T-helper 2 cell (primary cell): ENCODE measurements at places on chromosomes 6 and 20.

DNA sequence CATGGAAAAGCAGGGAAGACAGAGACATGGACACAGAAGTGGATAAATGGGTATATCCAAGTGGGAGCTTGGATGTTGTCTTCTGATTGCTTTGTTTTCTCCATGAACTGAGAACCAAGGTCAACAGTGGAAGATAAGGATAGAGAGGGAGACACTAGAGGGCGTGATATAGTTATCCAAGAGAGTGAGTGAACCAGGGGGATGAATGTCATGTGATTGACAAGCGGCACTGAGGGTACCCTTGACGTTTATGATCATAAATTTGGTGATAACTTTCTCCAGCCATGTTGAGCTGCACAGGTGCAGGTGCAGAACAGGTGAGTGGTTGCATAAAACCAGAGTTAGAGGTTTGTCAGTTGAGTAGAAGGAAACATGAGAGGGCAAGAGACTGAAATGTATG, 20.7 kb downstream of the EBF4 start:
- no peak for DNase-seq

DNA sequence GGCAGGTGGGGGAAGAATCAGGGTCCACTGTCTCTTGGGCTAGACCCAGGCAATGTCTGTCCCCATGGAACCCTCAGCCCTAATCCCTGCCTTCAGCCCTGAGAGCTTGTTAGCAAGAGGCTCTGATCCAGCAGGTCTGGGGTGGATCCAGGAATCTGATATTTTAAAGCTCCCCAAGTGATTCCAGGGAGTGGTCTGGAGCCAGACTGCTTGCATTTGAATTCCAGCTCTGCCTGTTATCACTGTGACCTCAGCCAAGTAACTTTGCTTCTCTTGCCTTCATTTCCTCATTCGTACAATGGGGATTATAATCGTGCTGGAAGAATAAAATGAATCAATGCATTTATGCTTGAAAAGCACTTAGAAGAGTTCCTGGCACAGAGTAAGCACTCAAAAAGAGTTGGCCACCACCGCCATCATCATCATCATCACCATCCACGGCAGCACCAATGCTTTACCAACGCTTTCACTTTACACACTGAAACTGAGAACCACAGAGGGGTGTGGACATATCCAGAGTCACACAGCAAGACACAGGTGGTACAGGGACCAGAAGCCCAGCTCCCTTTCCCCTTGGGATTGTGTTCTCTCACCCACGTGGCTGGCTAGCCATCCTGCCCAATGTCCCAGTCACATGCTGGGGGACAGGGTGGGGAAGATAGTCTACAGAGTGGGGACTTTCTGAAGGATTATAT, 75.7 kb upstream of the RALY start:
- no peak for DNase-seq

GRCh38 chr20:51876313-51876940, 74.1 kb upstream of the SALL4 start:
- DNase-seq: no peak

GRCh38 chr6:22350109-22350508, 53.3 kb upstream of the PRL start:
- no peak for DNase-seq

- DNase-seq: no peak
Observed at GRCh38 chr6:32126880-32127279, 1.2 kb downstream of the ATF6B start.

DNA sequence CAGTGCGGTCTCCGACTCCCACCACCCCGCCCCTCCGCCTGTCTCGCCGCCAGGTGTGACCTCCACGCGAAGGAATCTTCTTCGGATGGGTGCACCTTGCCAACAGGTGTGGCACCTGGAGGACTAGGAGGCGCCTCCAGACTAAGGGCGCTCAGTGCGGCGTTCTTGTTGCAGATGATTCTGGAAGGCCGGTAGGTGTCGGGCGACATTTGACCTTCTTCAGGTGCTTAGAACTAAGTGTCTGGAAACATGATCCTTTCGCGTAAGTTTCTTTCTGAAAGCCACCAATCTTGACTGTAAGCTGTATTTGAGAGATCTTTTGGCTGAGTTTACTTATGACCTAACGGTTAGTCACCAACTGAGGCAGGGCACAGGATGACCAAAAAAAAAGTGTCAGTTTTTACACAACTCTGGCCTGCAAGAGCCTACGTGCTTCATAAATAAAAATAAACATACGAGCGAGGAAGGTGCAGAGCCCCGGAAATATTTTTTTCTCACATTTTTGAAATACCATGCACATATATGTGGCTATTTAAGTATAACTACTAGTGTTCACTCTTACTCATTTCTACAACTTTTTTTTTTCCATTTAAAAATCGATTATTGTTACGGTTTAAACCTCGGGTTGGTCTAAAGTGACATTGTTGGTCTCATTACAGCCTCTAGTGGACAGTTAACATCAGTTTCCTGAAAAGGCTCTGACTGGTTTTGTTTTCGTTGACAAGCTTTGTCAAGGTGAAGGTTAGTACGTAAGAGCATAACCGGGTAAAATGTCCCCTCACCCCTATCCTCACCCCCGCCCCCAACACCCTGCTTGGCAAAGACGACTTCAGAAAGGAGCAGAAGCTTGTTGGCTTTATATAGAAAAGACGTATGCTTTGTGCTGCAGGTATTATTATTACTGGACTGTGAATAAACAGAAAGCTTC, 1.6 kb upstream of the ATXN1 start:
- peak; percentile 46 for DNase-seq

DNA sequence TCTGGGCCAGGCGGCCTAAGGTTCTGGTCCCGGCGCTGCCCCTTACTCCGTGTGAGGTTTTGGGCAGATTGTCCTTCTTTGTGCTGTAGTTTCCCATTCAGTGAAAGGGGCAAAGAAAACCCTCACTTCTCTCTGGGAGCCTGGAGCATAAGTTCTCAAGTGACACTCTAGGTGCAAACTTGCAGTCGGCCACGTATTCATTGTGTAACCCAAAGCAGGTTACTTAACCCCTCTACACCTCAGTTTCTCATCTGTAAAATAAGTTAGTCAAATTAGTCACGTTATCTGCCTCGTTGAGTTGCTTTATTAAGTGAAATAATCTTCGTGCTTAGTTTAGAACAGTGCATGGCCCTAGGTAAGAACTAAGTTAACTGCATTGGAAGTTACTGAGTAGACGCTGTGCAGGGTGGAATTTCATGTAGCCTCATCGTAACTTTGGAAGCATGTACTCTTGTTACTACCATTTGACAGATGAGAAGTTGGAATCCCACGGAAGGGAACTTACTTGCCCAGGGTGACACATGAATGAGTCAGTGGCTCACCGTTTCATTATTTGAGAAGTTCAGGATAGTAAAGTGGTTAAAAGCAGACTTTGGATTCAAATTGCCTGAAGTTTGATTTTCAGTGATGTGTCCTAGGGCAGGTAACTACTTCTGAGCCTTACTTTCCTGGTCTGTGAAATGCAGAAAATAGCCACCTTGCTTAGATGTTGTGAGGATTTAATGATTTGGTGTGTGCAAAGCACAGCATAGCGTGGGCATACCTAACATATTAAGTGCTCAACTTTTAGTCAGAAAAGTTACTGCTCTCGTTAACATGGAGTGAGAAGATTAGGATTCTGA, 556 bp upstream of the MROH8 start:
- no peak for DNase-seq

DNA sequence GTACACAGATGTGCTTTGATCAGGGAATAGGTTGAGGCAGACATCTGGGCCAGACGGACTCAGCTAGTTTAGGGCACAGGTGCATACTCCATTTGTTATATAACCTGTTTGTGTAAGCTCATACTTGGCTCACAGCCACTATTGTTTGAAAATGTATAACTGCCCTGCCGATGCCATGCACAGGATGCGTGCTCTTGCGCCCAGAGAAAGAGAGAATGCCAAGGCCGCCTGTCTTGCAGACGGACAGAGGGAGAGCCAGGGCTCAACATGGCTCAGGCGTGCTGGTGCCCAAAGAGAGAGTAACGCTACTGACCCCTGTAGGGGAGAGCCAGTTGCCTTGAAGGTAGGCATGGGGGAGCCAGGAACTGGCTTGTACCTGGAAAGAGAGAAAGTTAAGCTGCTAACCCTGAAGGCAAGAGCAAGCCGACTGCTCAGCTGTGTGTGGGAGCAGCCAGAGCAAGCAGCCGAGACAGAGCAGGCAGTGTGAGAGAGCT, 57.7 kb downstream of the FAM229B start:
- no peak for DNase-seq

DNA sequence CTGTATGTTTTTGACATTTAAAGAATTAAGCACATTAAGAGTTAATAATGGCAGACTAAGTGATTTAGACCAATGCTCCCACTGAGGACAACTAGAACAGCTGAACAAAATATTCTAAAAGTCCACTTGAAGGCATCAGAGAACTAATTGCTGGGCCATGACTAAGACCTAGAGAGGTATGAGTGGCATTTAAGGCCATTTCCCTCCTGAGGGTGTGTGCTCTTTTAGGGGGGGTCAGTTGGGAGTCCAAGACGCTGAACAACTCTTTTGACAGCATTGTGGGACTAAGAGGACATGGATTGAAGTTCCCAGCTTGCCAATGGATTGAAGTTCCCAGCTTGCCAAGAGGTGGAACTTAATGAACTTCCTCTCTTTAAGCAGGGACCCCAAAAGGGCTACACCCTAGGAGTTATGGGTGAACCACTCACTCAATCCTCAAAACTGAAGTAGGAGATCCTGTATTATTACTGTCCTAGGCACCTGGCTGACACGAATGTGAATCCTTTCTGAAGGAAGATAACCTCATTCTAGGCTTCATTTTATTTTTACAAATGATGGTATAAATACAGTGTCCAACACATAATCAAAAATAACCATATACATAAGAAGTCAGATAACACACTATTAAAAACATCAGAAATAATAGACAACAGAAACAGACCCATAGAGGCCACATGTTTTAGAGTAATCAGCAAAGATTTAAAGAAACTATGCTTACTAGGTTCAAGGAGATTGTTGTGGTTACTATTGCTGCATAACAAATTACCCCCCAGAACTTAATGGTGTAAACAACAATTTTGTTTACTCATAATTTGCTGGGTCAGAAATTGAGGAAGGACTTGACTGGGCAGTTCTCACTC, 175.1 kb downstream of the VEGFA start:
- DNase-seq: no peak
